Stimulated activated CD4-positive, alpha-beta T cell treated with anti-CD3 and anti-CD28 coated beads, Interleukin-1b, Interleukin-23, amount 100 ng/mL, for 1 hour (primary cell): ENCODE measurements at places on chromosomes 11 and 22.

GRCh38 chr11:94511932-94512781 lies at the start of gene C11orf97:
TSS of gene C11orf97 (plus strand) at chr11:94512461. CDS start at chr11:94512529, 68 bp downstream.
- DNase-seq = peak; percentile 17

DNA sequence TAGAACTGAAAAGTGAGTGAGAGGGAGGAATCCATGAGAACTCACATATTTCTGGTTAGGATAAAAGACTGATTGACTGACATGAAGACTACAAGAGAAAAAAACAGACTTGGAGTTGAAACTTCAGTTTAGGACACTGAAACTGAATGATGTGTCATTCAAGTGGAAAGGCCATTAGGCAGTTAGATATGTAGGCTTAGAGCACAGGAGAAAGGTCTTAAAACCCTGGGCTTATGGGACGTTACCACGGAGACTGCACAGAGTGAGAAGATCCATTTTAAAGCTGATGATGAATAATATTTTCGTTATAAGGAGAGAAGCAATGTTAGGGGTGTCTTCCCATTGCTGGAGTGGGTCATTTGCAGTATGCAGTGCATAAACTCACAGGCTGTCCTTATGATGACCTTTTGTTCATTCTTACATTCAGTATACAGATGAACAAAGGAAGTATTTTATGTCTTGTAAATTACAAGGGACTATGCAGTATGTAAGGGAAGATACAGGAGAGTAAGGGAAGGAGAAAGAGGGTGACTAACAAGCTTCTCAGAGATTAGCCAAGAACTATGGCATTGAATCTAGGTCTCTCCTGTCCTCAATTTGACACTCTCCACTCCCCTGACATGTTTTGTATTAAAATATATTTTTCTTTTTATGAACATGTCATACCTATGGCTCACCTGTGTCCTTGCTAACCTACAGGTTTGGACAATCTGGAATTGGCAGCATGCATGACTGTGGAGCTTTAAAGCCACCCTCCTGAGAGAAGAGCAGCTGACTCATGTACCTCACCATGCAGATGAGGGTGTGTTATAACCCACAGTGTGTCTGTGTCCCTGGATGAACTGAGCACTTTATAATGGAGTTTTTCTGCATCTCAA lies 63.7 kb downstream of the MAML2 start:
- DNase-seq = no peak

GRCh38 chr11:80838153-80838552 lies 1397.3 kb upstream of the TENM4 start:
- DNase-seq = no peak

GRCh38 chr11:27618281-27618915 lies 81.9 kb downstream of the BDNF start:
- no peak for DNase-seq

- DNase-seq = no peak
Observed at GRCh38 chr11:128179039-128179438, 408.3 kb downstream of the ETS1 start.

DNA sequence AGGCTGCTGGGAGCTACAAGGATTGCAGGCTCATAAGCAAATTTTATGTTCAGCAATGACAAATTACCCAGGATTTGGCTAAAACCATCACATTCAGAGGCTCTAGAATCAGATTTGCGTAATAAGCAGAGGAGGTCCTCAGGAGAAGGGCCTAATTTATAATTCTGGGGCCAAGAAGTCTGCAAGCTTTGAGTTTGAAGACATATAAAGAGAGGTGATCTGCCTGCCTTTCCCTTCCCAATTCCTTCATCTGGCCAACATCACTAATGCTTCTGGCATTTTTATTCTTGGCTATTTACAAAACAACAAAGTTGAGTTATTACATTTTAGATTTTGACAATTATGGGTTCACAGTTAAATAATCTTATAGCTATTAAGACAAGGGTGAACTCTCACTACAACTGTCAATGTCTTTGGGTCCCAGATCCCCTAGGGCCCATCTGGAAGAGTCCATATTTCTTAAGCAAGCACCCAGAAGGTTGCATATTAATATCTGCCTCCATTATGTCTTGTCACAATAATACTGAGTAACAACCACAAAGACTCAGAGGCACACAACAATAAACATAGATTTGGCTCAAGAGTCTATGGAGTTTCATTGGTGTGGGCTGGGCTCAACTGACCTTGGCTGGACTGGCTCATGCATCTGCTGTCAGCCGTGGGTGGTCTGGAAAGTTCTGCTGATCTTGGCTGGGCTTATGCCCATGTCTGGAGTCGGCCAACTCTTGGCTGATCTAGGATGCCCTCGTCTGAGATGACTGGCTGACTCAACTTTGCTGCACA lies 67.2 kb upstream of the CD82 start:
- DNase-seq = no peak
